Lung (tissue), 17 donors: ENCODE measurements at places on chromosomes 12 and 14. TPM values are rescaled to one million over a fixed set of nuclear protein-coding genes. Genes with fewer than 3 reads are reported as not detected.

The RFX4 gene
- not detected for total RNA-seq

GRCh38 chr12:66340131-66340530 is 37.8 kb downstream of the HELB start:
- H3K27ac ChIP-seq: no peak overlapping the region
- no peaks in the 10 kb centered on the region for H3K4me1 ChIP-seq
- no peak overlapping the region for H3K4me3 ChIP-seq
- H3K36me3 ChIP-seq: peaks cover 7% of the 10 kb centered on the region
- no peaks in the 10 kb centered on the region for H3K27me3 ChIP-seq
- DNase-seq: no peak

The SYCP3 gene
- total RNA-seq: 0.46 TPM

The KIAA0586 gene
- total RNA-seq: 13.4 TPM

GRCh38 chr14:99248761-99249171 is 23.2 kb downstream of the BCL11B start:
- no peak overlapping the region for H3K4me3 ChIP-seq
- H3K27ac ChIP-seq: no peak overlapping the region
- peaks cover 38% of the 10 kb centered on the region for H3K4me1 ChIP-seq
- H3K36me3 ChIP-seq: no peaks in the 10 kb centered on the region

DNA sequence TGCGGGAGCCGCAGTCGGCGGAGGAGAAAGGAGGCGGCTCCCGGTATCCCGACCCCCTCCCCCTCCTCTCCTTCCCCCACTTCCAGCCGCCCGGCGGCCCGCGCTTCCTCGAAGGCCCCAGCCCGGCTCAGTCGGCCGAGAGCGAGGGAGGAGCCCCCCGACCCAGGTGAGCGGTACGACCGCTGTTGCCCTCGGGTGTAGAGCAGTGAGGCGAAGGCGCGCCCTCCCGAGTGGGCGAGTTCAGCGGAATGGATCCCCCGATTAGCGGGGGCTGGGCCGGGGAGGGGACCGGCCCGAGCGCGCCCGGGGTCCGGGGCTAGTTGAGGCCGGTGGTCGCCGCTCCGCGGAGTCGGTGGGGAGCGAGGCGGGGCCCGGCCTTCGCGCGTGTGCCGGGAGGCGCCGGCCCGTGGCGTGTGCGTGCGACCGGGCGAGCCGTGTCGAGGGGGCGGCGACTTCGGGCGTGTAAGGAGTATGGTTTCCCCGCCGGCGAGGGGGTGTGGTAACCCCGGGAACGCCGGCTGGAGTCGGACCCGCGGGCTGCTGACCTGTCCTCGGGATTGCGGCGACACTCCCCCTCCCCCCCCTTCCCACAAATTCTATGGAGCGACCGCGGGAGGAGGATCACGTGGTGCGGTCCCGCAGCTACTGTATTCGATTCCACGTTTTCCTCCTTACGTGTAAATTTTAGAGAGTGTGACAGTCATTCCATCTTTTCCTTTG is 501 bp downstream of the RIMKLB start:
- peaks cover 3% of the 10 kb centered on the region for H3K4me1 ChIP-seq
- H3K4me3 ChIP-seq: peak overlapping the region; percentile 99
- no peaks in the 10 kb centered on the region for H3K36me3 ChIP-seq
- peak; percentile 70 for DNase-seq

DNA sequence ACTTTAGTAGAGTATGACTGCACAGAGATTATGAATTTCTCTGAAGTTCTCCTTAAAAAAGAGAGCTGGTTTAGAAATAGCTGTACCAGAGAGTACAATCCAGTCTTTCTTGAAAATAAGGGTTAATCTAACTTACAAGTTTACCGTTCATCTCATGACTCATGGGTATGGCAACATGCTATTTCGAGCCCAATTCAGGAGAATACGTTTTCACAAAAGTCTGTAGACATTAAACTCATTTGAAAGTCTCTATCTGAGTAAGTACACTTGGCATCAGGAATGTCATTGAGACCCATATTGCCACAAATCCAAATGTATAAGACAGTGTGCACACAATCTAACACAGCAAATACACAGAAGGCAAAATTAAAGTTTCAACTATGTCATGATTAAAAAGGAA is 160.5 kb downstream of the PIK3C2G start:
- no peaks in the 10 kb centered on the region for H3K36me3 ChIP-seq
- no peak overlapping the region for H3K4me3 ChIP-seq
- peaks cover 2% of the 10 kb centered on the region for H3K27me3 ChIP-seq
- no peak for DNase-seq

- H3K4me1 ChIP-seq: peaks cover 2% of the 10 kb centered on the region
- H3K36me3 ChIP-seq: no peaks in the 10 kb centered on the region
- H3K27me3 ChIP-seq: no peaks in the 10 kb centered on the region
- DNase-seq: no peak
- H3K27ac ChIP-seq: no peak overlapping the region
- no peak overlapping the region for H3K4me3 ChIP-seq
Observed at GRCh38 chr14:21912367-21912766, 238.7 kb upstream of the OR4E1 start.

The CKAP4 gene
- 82.6 TPM for total RNA-seq

GRCh38 chr14:65940056-65940735 is 527.7 kb downstream of the FUT8 start:
- no peaks in the 10 kb centered on the region for H3K36me3 ChIP-seq
- H3K27ac ChIP-seq: no peak overlapping the region
- H3K27me3 ChIP-seq: peaks cover 2% of the 10 kb centered on the region
- no peaks in the 10 kb centered on the region for H3K4me1 ChIP-seq

The CCDC196 gene
- total RNA-seq: not detected

- no peak overlapping the region for H3K27ac ChIP-seq
- H3K4me1 ChIP-seq: no peaks in the 10 kb centered on the region
- no peak overlapping the region for H3K4me3 ChIP-seq
- no peak for DNase-seq
- H3K27me3 ChIP-seq: no peaks in the 10 kb centered on the region
Observed at GRCh38 chr12:81518638-81519037, 240.5 kb downstream of the PPFIA2 start.

DNA sequence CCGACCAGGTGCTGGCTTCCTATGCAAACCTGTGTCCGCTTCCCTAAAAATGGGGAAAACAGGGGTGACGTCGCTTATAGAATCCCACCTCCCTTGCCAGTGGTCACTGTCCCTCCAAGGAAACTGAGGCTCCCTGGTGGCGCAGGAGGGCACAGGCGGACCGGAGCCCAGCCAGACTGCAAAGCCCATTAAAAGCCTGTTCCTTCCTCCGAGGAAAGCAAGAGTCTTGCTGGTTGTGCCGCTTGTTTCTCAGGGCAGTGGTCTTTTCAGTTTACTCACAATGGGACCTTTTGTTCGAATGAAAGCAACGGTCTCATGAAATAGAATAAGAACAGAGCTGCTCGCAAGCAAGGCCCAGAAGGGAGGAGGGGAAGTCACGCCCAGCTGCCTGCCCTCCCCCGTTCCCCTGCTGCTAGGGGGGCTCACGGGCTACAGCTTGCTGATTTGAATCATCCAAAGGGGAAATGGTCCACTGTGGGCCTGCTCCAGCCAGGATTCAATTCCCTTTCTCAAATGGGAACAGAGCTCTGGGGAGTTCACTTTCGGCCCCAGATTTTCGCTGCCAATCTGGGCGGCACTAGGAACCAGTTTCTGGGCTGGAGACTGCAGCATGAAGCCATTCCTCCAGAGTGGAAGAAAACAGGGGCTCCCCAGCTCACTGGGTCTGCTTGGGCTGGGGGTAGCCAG is 4.6 kb upstream of the SELPLG start:
- H3K36me3 ChIP-seq: no peaks in the 10 kb centered on the region
- no peaks in the 10 kb centered on the region for H3K27me3 ChIP-seq
- DNase-seq: peak; percentile 66

GRCh38 chr14:82778601-82779000 is 1244.9 kb upstream of the SEL1L start:
- no peak overlapping the region for H3K4me3 ChIP-seq
- H3K27ac ChIP-seq: no peak overlapping the region
- no peaks in the 10 kb centered on the region for H3K27me3 ChIP-seq

The LYZ gene
- total RNA-seq: 171 TPM

DNA sequence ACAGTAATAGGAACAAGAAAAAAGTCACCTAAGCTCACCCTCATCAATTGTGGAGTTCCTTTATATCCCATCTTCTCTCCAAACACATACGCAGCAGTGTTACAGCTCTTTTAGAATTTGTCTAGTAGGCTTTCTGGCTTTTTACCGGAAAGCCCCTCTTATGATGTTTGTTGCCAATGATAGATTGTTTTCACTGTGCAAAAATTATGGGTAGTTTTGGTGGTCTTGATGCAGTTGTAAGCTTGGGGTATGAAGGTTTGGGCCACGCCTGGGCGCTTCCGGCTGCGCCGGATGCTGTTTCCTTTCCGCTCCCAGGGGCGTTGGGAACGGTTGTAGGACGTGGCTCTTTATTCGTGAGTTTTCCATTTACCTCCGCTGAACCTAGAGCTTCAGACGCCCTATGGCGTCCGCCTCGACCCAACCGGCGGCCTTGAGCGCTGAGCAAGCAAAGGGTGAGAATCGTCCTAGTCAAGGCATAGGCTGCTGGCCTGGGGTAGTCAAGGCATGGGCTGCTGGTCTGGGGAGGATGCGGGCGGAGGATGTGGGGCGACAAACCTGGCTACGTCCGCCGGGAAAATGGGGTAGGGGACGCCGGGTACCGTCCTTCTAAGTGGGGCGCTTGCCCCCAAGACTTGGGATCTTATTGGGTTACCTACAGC is at the start of the genes C12orf57 and RNU7-1:
Gene C12orf57, plus strand, starts transcription at position 301 of the 659 bp plus-strand sequence. Its CDS starts 100 bp downstream, at position 401.
Gene RNU7-1, plus strand, starts transcription at position 95 of the 659 bp plus-strand sequence.
- peaks cover 27% of the 10 kb centered on the region for H3K36me3 ChIP-seq
- H3K27ac ChIP-seq: peak within 1 kb of the TSS; percentile 98
- no peaks in the 10 kb centered on the region for H3K27me3 ChIP-seq
- peaks cover 19% of the 10 kb centered on the region for H3K4me1 ChIP-seq
- peak; percentile 98 for DNase-seq

The SLC25A21 gene
- 0.58 TPM for total RNA-seq

DNA sequence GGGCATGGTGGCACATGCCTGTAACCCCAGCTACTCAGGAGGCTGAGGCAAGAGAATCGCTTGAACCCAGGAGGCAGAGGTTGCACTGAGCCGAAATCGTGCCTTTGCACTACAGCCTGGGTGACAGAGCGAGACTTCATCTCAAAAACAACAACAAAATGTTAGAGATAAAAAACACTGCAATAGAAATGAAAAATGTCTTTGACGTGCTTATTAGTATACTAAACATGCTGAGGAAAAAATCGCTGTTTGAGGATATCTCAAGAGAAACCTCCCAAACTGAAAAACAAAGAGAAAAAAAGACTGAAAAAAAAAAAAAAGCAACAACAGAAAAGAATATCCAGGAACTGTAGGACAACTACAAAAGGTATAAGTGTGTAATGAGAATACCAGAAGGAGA is 15.2 kb upstream of the APOLD1 start:
- no peak for DNase-seq
- H3K4me1 ChIP-seq: no peaks in the 10 kb centered on the region
- no peaks in the 10 kb centered on the region for H3K27me3 ChIP-seq
- no peak overlapping the region for H3K27ac ChIP-seq

GRCh38 chr12:101564912-101565311 is 29.9 kb upstream of the MYBPC1 start:
- no peaks in the 10 kb centered on the region for H3K4me1 ChIP-seq
- H3K27ac ChIP-seq: no peak overlapping the region
- peak; percentile 17 for DNase-seq
- H3K4me3 ChIP-seq: no peak overlapping the region
- no peaks in the 10 kb centered on the region for H3K36me3 ChIP-seq
- no peaks in the 10 kb centered on the region for H3K27me3 ChIP-seq

GRCh38 chr14:23895480-23895879 is 58.1 kb upstream of the DHRS4 start:
- H3K27ac ChIP-seq: no peak overlapping the region
- no peak overlapping the region for H3K4me3 ChIP-seq
- no peaks in the 10 kb centered on the region for H3K27me3 ChIP-seq
- H3K36me3 ChIP-seq: no peaks in the 10 kb centered on the region

GRCh38 chr14:64190974-64191502 is 103.1 kb downstream of the ESR2 start:
- H3K27me3 ChIP-seq: no peaks in the 10 kb centered on the region
- peaks cover 10% of the 10 kb centered on the region for H3K36me3 ChIP-seq
- no peak overlapping the region for H3K4me3 ChIP-seq
- no peak overlapping the region for H3K27ac ChIP-seq
- H3K4me1 ChIP-seq: peaks cover 5% of the 10 kb centered on the region

DNA sequence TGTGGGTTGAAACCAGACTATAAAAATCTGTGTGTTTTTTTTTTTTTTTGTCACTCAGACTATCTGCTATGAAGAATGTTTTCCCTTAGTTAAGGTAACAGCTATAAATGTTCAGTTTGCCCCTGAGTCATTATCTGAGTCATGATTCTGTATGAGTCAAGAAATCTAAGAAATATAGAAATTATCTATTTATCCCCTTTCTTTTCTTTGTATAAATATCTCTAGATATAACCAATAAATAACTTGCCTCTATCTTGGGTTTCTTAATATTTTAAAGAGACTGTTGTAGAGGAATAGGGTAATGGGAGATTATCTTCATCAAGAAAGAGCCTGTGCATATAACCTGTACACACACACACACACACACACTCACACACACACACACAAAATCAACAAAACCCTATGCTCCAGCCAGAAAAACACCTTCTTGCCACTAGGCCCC is 161.7 kb upstream of the EEA1 start:
- H3K4me1 ChIP-seq: no peaks in the 10 kb centered on the region
- H3K36me3 ChIP-seq: no peaks in the 10 kb centered on the region
- no peak overlapping the region for H3K4me3 ChIP-seq

DNA sequence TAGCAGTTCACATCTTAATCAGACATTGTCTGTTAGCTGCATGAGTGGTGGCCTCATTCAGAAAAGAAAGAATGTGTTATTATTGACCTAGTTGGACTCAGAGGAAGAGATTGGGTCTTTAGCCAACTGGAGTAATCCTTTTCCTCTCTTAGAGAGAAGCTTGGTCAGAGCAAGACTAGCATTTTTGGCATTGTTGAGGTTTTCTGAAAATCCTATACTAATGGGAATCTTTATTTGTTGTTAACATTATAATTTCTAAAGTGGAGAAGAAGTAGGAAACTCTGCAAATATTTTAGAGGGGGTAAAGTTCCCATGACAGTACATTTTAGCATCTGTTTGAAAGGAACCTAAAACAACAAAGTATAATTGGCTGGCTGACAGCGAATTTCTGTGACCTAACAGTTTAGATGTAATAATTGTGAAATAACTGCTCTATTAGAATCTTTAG is 9.7 kb downstream of the TOX4 start:
- H3K27ac ChIP-seq: no peak overlapping the region
- H3K4me1 ChIP-seq: no peaks in the 10 kb centered on the region
- peaks cover 30% of the 10 kb centered on the region for H3K36me3 ChIP-seq
- no peak overlapping the region for H3K4me3 ChIP-seq
